Smooth muscle cell of the pulmonary artery (primary cell): ENCODE measurements at places on chromosomes 5 and 9. TPM values are rescaled to one million over a fixed set of nuclear protein-coding genes. Genes with fewer than 3 reads are reported as not detected.

Gene PTGDS
- total RNA-seq = 11.1 and 66.1 TPM in 2 replicates

Gene CKMT2
- 15.1 and 18.6 TPM in 2 replicates for total RNA-seq

Gene PCDHGA1
- 1.2 and 1.4 TPM in 2 replicates for total RNA-seq

Gene TRIM36
- 0.13 TPM in 2 replicates for total RNA-seq

Gene IRX2
- 0.69 and 1.8 TPM in 2 replicates for total RNA-seq

Gene BASP1
- 89.6 and 109 TPM in 2 replicates for total RNA-seq

Gene PLPPR1
- total RNA-seq = not detected in 2 replicates

Gene WHRN
- 1.6 and 3.0 TPM in 2 replicates for total RNA-seq

Gene SLC25A46
- total RNA-seq = 72.1 and 92.3 TPM in 2 replicates

Gene GABRA6
- not detected in 2 replicates for total RNA-seq

Gene AK1
- total RNA-seq = 54.9 and 66.2 TPM in 2 replicates

Gene PCDHA6
- 0.76 and 0.91 TPM in 2 replicates for total RNA-seq

Gene C6
- total RNA-seq = 0.26 TPM in 1 of 2 replicates, not detected in the other

Gene GRAMD2B
- 22.0 and 26.0 TPM in 2 replicates for total RNA-seq

Gene C1QTNF2
- 0.17 and 0.98 TPM in 2 replicates for total RNA-seq

Gene HRCT1
- total RNA-seq = 0.39 and 0.59 TPM in 2 replicates

Gene SYK
- not detected in 2 replicates for total RNA-seq

Gene TMEM141
- total RNA-seq = 38.7 and 42.2 TPM in 2 replicates

Gene DMRTA1
- total RNA-seq = 0.13 and 0.66 TPM in 2 replicates

Gene ITGA1
- total RNA-seq = 67.4 and 157 TPM in 2 replicates

Gene SLC36A1
- total RNA-seq = 8.1 and 9.7 TPM in 2 replicates

Gene PCDHA8
- total RNA-seq = 0.07 and 0.26 TPM in 2 replicates

Gene SPINK7
- total RNA-seq = not detected in 2 replicates

Gene STKLD1
- 0.20 and 0.33 TPM in 2 replicates for total RNA-seq

Gene KIF12
- not detected in 2 replicates for total RNA-seq

Gene CYSRT1
- 0.33 and 0.66 TPM in 2 replicates for total RNA-seq

Gene C5orf46
- 12.3 and 16.7 TPM in 2 replicates for total RNA-seq

Gene NTRK2
- total RNA-seq = 1.0 and 18.4 TPM in 2 replicates

Gene FAM200C
- 4.5 and 7.2 TPM in 2 replicates for total RNA-seq

Gene RARS1
- 97.9 and 129 TPM in 2 replicates for total RNA-seq

Gene FAM153A
- 0.10 and 0.20 TPM in 2 replicates for total RNA-seq

Gene CORO2A
- 0.26 and 0.73 TPM in 2 replicates for total RNA-seq

Gene DNM1
- 1.9 and 5.8 TPM in 2 replicates for total RNA-seq

Gene CER1
- total RNA-seq = not detected in 2 replicates

Gene CDKN2B-AS1
- 1.3 and 1.8 TPM in 2 replicates for total RNA-seq

Gene EGFL7
- 28.3 and 40.9 TPM in 2 replicates for total RNA-seq

Gene MYOT
- not detected in 2 replicates for total RNA-seq

Gene SLC27A4
- total RNA-seq = 16.0 and 29.9 TPM in 2 replicates

Gene PITX1
- total RNA-seq = 0.78 and 3.5 TPM in 2 replicates

Gene SOX30
- total RNA-seq = not detected in 2 replicates

Gene DCAF12
- total RNA-seq = 14.0 and 15.8 TPM in 2 replicates

Gene CDKN2B
- 6.0 and 52.4 TPM in 2 replicates for total RNA-seq

Gene SAPCD2
- total RNA-seq = 2.7 and 3.7 TPM in 2 replicates

Gene TMEM174
- total RNA-seq = not detected in 2 replicates

Gene ZNF462
- total RNA-seq = 18.2 and 24.6 TPM in 2 replicates
